ENCODE measurements at places on chromosomes 7 and 10. TPM values are rescaled to one million over a fixed set of nuclear protein-coding genes. Genes with fewer than 3 reads are reported as not detected.

The FKBP9 gene
- 0.34 TPM for total RNA-seq

The CALML3 gene
- not detected for total RNA-seq

The BBIP1 gene
- total RNA-seq, result 36.9 TPM

The GIMAP6 gene
- 27.4 TPM for total RNA-seq

The HOXA4 gene
- not detected for total RNA-seq

The RAB19 gene
- 6.3 TPM for total RNA-seq

The SPDYE5 gene
- total RNA-seq, result not detected

The TRIM50 gene
- total RNA-seq, result not detected

The NRCAM gene
- total RNA-seq, result 0.21 TPM

The BTBD16 gene
- not detected for total RNA-seq

The TNS3 gene
- total RNA-seq, result 1.4 TPM

The KCNH2 gene
- 0.11 TPM for total RNA-seq

The OR9A2 gene
- total RNA-seq, result not detected

The INA gene
- 0.82 TPM for total RNA-seq

The CRHR2 gene
- not detected for total RNA-seq

The BZW2 gene
- 147 TPM for total RNA-seq

The GATA3 gene
- total RNA-seq, result 31.1 TPM

The MMD2 gene
- total RNA-seq, result not detected

The TRIL gene
- total RNA-seq, result not detected

The SLC13A1 gene
- total RNA-seq, result not detected

The COL1A2 gene
- 0.23 TPM for total RNA-seq

The C10orf95 gene
- 0.74 TPM for total RNA-seq

The FAM25A gene
- not detected for total RNA-seq

The GAD2 gene
- total RNA-seq, result not detected

The LIPJ gene
- not detected for total RNA-seq

The PNPLA8 gene
- total RNA-seq, result 17.6 TPM

The VWDE gene
- 1.6 TPM for total RNA-seq

The CRYGN gene
- total RNA-seq, result not detected

The OPN1SW gene
- total RNA-seq, result not detected

The MSS51 gene
- 1.5 TPM for total RNA-seq

The AKR1D1 gene
- not detected for total RNA-seq

The CFAP70 gene
- total RNA-seq, result 0.72 TPM

The STX1A gene
- 22.2 TPM for total RNA-seq

The TCAF2 gene
- total RNA-seq, result 27.5 TPM

The CYCS gene
- total RNA-seq, result 344 TPM

The FAM25C gene
- not detected for total RNA-seq

The SAMD9 gene
- 7.8 TPM for total RNA-seq

The DRGX gene
- total RNA-seq, result not detected

The NPSR1 gene
- not detected for total RNA-seq

The H2AZ2 gene
- total RNA-seq, result 228 TPM

The ZPBP gene
- total RNA-seq, result not detected

The SRPK2 gene
- total RNA-seq, result 38.8 TPM

The PCDH15 gene
- total RNA-seq, result not detected

The PARD3 gene
- 0.63 TPM for total RNA-seq

The NODAL gene
- total RNA-seq, result not detected

The ANKRD61 gene
- 0.15 TPM for total RNA-seq

The ZNF25 gene
- 4.9 TPM for total RNA-seq

The ZNF467 gene
- total RNA-seq, result not detected

The MLXIPL gene
- total RNA-seq, result not detected

The ANKRD1 gene
- total RNA-seq, result not detected

The ODAD2 gene
- 0.55 TPM for total RNA-seq

The CALHM1 gene
- not detected for total RNA-seq

The UCMA gene
- not detected for total RNA-seq

All from activated CD8-positive, alpha-beta memory T cell treated with anti-CD3 and anti-CD28 coated beads for 36 hours (primary cell).